ENCODE measurements at places on chromosomes 11 and 22.

DNA sequence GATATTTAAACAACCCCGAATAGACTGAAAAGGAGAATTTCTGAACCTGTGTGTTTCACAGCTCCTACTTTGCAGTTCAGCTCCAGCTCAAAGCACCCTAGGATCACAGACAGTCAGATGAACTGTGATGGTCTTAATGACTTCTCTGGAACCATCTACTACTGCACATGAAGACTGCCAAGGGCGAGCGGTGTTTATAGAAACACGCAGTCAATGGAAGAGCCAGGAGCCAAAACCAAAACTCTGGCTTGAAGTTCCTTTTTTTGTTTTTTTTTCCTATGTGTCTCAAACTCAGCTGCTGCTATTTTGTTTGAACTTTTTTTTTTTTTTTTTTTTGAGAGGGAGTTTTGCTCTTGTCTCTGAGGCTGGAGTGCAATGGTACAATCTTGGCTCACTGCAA is 382.6 kb upstream of the SYN3 start:
- no peak for DNase-seq

DNA sequence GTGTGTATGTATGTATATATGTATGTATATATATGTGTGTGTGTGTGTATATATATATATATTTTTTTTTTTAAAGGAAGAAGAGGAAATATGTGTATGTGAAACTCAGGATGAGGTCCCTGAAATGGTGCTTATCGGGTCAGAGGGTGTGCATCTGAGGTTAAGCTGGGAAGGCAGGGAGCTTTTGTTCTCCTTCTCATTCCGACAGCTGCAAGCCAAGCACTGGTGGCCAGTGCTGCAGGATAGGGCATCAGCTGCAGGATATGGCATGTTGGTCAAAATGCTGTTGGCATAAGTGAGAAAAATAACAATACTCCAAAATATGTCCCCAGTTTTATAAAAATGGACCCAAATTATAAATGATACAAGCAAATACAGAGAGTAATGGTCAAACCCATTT is 7.4 kb downstream of the SNRPD3 start:
- no peak for DNase-seq

DNA sequence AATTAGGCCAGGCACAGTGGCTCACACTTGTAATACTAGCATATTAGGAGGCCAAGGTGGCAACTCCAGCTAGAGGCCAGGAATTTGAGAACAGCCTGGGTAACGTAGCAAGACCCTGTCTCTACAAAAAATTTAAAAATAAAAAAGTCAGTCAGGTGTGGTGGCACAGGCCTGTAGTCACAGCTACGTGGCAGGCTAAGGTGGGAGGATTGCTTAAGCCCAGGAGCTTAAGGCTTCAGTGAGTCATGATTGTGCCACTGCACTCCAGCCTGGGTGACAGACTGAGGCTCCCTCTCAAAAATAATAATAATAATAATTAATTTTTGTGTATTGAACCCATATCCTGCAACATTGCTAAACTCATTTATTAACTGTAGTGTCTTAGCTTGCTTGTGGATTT is 15.3 kb upstream of the TRIM29 start:
- DNase-seq, result no peak

- DNase-seq, result no peak
Measured at GRCh38 chr11:80873310-80873999, 1432.6 kb upstream of the TENM4 start.

- no peak for DNase-seq
Measured at GRCh38 chr22:22863001-22863400, 24.6 kb upstream of the IGLL5 start.

GRCh38 chr11:132244846-132245245 is 874.4 kb downstream of the NTM start:
- DNase-seq, result no peak

All from AG08395 (cell line).